ENCODE measurements at places on chromosomes 13 and 19.

DNA sequence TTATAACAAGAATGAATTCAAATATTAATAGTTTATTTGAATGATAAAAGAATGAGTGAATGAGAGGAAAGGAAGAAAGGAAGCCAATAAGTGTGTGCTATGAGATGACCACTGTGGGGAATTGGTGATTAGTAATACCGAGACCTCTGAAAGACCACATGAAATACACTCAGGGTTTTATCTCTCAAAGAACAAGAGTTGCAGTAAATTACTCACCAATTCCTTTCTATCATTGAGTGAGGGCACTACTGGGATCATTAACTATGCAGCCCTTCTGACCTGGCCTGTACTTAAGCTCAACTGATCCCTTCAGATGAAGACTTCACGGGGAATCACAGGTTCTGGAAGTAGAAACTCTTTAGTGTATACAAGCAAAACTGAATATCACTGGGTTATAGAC lies 1636.1 kb downstream of the SLITRK5 start:
- DNase-seq, result no peak

DNA sequence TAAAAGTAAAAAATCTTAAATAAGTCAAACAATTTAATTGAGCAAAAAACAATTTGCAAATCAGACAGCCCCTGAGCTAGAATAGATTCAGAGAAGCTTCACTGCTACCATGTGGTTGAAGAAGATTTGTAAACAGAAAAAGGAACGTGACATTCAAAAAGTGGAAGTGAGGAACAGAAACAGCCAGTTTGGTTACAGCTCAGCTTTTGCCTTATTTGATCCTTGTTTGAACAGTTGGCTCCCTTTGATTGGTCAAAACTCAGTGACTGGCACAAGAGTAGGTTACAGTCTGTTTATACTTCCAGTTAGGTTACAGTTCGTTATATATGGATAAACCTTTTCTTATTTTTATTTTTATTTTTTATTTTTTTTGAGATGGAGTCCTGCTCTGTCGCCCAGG lies 5.8 kb downstream of the ZNF221 start:
- DNase-seq, result no peak

DNA sequence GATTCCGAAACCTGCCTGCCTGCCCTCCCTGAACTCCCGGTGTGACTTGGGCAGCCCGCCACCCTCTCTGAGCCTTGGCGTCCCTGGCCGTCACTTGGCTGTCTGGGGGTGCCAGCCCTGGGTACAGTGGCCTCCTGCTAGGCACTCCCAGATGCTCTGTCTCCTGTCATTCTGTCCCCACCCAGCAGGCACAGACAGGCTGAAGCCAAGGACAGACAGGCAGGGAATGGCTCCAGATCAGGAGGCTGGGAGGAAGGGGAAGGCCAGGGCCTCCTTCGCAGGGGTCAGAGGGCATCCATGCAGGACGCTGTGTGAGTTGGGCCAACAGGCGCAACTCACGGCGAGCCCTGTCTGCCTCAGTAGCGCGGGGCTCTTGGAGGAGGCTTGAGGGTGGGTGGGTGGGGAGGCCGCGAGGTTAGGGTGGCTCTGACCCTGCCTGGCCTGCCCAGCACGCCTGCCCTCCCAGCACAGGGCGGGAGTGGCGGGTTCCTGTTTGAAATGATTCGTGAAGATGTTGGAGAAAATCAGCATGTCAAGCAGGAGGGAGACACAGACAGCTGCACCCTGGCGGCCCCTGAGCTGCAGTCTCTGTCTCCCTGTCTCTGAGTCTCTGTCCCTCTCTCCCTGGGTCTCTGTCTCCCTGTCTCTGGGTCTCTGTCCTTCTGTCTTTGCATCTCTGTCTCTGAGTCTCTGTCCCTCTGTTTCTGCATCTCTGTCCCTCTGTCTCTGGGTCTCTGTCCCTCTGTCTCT lies 19.7 kb downstream of the KLHL26 start:
- DNase-seq, result no peak

DNA sequence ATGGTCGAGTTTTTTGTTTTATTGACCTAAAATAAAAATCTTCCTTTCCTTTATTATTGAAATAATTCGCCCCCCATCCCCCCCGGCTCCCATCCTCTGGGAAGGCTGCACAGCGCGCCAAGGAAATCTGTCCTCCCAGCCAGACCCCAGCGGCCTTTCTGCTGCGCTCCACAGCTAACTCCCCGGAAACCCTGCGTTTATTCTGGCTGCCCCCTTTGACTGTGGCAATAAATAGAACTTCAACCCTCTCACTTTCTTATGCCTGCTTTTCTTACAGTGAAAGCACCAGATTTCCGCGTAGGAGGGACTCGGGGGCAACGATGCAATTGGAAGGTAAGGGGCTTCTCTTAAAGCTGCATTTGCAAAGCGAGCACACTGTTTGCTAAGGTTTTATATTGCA lies 9.7 kb upstream of the C19orf12 start:
- no peak for DNase-seq

- DNase-seq, result no peak
These were observed 358.7 kb downstream of the IRS2 start for GRCh38 chr13:109427695-109428094.

GRCh38 chr13:42039457-42039945 lies 8.9 kb upstream of the DGKH start:
- DNase-seq, result no peak

DNA sequence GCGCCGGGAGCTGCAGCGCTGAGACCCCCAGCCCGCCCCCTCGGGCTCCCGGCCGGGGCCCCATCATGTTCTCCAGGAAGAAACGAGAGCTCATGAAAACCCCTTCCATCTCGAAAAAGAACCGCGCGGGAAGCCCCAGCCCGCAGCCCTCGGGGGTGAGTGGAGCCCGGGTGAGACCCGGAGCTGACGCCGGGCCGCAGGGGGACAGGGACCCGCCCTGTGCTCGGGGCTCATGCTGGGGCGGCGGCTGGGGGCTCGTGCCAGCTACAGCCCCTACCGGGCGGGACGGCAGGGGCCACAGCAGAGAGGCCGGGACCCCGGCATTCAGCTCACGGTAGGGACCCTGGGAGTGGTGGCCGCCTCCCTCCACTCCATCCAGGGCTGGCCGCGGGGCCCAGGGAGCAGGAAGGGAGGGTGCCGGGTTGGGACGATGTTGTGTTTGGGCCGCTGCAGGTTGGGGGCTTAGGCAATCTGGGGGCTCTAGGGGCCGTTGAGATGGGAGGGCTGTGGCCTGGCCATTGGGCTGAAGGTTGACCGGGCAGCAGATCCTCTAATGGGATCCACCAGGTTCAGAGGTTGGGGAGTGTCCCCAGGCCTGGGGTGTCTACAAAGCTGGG lies 482 bp downstream of the ARHGAP45 start:
- DNase-seq, result no peak
